ENCODE measurements at places on chromosomes 13 and 19. TPM values are rescaled to one million over a fixed set of nuclear protein-coding genes. Genes with fewer than 3 reads are reported as not detected.

DNA sequence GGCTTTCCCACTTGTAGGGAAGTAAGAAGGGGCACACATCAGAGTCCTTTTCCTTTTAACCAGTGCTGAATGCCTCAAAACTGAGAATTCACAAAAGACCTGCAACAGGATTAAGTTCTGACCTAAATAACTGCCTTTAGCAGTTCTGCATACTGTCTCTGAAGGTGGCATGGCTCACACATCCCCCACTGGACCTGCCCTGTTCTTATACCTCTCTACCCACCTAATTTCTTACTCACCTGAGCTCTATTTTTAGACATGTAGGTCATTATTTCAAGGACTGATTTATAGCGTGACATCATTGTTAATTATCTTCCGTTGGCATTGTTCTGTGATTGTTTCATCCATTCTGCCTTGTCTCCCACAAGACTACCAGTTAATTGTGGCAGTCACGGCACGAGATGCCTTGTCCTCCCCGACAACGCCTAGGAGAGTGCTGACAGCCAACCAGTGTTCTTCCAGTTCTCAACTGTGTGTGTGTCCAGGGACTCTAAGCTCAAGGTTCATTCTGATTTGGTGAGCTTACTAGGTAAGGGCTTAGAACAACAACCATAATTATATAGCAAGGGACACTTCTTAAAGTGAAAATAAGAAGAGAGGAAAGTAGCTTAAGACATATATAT lies 27.1 kb upstream of the UBL3 start:
- H3K4me1 ChIP-seq: no peaks in the 10 kb centered on the region
- H3K27me3 ChIP-seq: no peaks in the 10 kb centered on the region
- no peak overlapping the region for H3K4me3 ChIP-seq
- no peak for DNase-seq
- no peak overlapping the region for H3K27ac ChIP-seq

DNA sequence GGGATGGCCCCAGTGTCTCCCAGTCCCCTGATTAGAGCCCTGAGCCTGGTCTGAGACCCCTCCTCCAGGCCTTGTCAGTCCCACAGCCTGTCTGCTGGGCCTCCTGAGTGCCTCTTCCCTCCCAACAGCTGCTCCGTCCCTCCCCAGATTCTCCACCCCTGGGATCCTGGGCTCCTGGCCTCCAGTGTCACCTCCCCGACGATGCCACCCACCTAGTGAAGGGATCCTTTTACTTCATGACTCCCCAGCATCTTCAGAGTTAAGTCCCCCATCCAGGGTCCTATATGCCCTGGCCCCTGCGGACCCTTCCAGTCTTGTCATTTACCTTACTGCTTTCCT lies 4.4 kb upstream of the PRX start:
- no peaks in the 10 kb centered on the region for H3K27me3 ChIP-seq
- no peak for DNase-seq
- H3K4me3 ChIP-seq: no peak overlapping the region
- H3K27ac ChIP-seq: peak overlapping the region; percentile 75
- H3K4me1 ChIP-seq: no peaks in the 10 kb centered on the region
- H3K36me3 ChIP-seq: peaks cover 5% of the 10 kb centered on the region

GRCh38 chr13:110561344-110562035 lies at the start of gene RAB20:
RAB20 (minus strand) TSS chr13:110561722; CDS start chr13:110561519, 203 bp downstream.
- peak; percentile 96 for DNase-seq
- H3K4me3 ChIP-seq: peak within 1 kb of the TSS; percentile 96
- H3K36me3 ChIP-seq: no peaks in the 10 kb centered on the region
- no peaks in the 10 kb centered on the region for H3K27me3 ChIP-seq
- peak within 1 kb of the TSS; percentile 95 for H3K27ac ChIP-seq

DNA sequence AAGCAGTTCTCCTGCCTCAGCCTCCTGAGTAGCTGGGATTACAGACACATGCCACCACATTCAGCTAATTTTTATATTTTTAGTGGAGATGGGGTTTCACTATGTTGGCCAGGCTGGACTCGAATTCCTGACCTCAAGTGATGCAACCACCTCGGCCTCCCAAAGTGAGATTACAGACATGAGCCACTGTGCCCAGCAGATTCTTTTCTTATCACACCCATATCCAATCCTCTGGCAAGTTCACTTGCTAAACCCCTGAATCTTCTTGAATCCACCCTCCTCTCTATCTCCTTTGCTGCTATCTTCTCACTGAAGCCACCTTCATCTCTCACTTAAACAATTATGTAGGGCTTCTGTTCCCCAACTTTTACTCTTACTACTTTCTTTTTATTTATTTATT lies 17.5 kb downstream of the TMEM143 start:
- no peak for DNase-seq
- H3K27me3 ChIP-seq: no peaks in the 10 kb centered on the region
- no peaks in the 10 kb centered on the region for H3K4me1 ChIP-seq
- H3K36me3 ChIP-seq: no peaks in the 10 kb centered on the region

DNA sequence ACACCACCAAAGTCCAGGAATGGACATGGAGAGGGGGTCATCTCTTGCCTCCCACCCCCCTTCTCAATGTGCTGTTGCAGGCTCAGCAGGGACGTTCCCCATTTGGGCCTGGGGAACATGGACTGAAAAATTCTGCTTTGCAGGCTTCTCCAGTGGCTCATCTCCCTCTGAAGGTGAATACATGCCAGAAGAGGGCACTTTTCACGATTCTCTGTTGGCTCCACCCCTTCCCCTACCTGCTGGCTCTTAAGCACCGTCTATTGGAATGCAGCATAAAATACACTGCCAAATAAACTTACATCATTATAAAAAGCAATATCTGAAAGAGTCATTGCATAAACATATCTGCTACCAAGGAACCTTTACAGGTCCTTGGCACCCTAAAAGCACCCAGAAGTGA lies 35.7 kb downstream of the NHLRC3 start:
- H3K36me3 ChIP-seq: no peaks in the 10 kb centered on the region
- H3K4me3 ChIP-seq: no peak overlapping the region
- H3K4me1 ChIP-seq: no peaks in the 10 kb centered on the region
- no peaks in the 10 kb centered on the region for H3K27me3 ChIP-seq
- no peak for DNase-seq

GRCh38 chr13:71864986-71865873 lies 1.8 kb downstream of the DACH1 start:
- H3K27me3 ChIP-seq: peaks cover 4% of the 10 kb centered on the region
- H3K4me3 ChIP-seq: peak overlapping the region; percentile 45
- peak overlapping the region; percentile 33 for H3K27ac ChIP-seq
- peak; percentile 38 for DNase-seq
- no peaks in the 10 kb centered on the region for H3K4me1 ChIP-seq

DNA sequence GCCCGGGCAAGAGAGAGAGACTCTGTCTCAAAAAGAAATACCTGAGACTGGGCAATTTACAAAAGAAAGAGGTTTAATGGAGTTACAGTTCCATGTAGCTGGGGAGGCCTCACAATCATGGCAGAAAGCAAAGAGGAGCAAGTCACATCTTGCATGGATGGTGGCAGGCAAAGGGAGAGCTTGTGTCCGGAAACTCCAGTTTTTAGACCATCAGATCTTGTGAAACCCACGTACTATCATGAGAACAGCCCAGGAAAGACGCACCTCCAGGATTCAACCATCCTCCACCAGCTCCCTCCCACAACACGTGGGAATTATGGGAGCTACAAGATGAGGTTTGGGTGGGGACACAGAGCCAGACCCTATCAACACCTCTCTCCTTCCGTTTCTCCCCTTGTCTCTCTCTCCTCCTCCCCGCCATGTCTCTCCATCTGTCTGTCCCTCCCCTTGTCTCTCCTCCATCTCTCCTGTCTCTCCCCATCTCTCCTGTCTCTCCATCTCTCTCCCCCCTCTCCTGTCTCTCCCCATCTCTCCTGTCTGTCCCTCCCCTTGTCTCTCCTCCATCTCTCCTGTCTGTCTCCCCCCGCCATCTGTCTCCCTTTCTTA lies 10.0 kb downstream of the POLR2E start:
- no peak overlapping the region for H3K27ac ChIP-seq
- H3K4me1 ChIP-seq: peaks cover 6% of the 10 kb centered on the region
- H3K27me3 ChIP-seq: no peaks in the 10 kb centered on the region

DNA sequence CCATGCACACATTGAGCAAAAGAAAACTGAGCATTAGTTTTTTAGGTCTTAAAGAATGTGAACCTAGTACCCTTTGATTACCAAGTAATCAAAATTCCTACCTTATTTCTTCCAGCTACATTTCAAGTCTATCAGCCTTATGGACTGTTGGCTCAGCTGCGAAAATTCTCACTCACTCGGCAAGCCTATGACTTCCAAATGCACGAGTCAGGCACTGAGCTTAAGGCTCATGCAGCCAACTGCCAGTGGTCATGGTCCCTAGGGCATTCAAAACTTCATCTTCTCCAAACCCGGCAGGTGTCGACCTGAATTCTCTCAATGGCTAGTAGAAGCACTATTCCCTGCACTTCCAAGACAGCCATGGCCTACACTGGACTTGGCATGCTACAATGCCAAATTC lies 41.2 kb downstream of the RUBCNL start:
- H3K4me1 ChIP-seq: no peaks in the 10 kb centered on the region
- no peaks in the 10 kb centered on the region for H3K27me3 ChIP-seq
- H3K36me3 ChIP-seq: no peaks in the 10 kb centered on the region
- no peak overlapping the region for H3K4me3 ChIP-seq
- H3K27ac ChIP-seq: no peak overlapping the region

GRCh38 chr13:54194233-54195024 lies 1165.8 kb downstream of the OLFM4 start:
- no peak for DNase-seq
- no peaks in the 10 kb centered on the region for H3K36me3 ChIP-seq
- no peak overlapping the region for H3K4me3 ChIP-seq
- no peaks in the 10 kb centered on the region for H3K4me1 ChIP-seq

- no peak overlapping the region for H3K4me3 ChIP-seq
- H3K4me1 ChIP-seq: no peaks in the 10 kb centered on the region
- no peaks in the 10 kb centered on the region for H3K36me3 ChIP-seq
- H3K27ac ChIP-seq: no peak overlapping the region
These were observed 114.4 kb downstream of the ZDHHC20 start for GRCh38 chr13:21344662-21345176.

The KCNK6 gene
- total RNA-seq: 2.7 TPM

The NKPD1 gene
- total RNA-seq: 0.06 TPM

The ZNF845 gene
- 3.0 TPM for total RNA-seq

The ZNF324 gene
- 4.9 TPM for total RNA-seq

The ARHGAP33 gene
- 2.8 TPM for total RNA-seq

The ONECUT3 gene
- not detected for total RNA-seq

The OR4F17 gene
- total RNA-seq: not detected

The APLP1 gene
- total RNA-seq: not detected
